ENCODE measurements at places on chromosomes 7 and 10.

DNA sequence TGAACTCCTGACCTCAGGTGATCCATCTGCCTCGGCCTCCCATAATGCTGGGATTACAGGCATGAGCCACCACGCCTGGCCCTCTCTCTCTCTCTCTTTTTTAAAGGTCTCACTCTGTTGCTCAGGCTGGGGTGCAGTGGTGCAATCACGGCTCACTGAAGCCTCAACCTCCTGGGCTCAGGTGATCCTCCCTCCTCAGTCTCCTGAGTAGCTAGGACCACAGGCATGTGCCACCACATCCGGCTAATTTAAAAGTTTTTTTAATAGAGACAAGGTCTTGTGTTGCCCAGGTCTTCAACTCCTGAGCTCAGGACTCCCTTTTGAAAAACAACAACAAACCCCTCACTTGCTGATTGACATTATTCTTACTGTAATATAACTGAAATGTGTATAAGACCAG lies 11.6 kb downstream of the PALD1 start:
- DNase-seq, result no peak

DNA sequence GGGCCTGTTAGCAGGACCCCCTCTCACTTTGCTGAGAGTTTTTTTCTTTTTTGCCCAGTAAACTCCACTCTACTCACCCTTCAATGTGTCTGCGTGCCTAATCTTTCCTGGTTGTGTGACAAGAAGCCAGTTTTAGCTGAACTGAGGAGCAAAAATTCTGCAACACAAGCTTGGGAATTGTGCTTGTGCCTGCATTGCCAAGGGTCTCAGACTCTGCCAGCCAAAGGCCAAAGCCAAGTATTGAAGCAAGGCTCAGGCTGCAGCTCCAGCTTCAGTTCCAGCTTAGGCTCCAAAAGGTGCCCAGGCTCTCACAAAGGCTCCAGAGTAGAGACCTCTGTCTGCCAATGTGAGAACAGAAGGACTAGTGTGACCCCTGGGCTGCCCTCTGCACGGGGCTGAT lies 4.2 kb upstream of the CPA2 start:
- DNase-seq, result no peak

- no peak for DNase-seq
These were observed 163.9 kb downstream of the ADARB2 start for GRCh38 chr10:1573334-1573969.

GRCh38 chr10:122164815-122165483 lies 106.1 kb upstream of the BTBD16 start:
- no peak for DNase-seq

DNA sequence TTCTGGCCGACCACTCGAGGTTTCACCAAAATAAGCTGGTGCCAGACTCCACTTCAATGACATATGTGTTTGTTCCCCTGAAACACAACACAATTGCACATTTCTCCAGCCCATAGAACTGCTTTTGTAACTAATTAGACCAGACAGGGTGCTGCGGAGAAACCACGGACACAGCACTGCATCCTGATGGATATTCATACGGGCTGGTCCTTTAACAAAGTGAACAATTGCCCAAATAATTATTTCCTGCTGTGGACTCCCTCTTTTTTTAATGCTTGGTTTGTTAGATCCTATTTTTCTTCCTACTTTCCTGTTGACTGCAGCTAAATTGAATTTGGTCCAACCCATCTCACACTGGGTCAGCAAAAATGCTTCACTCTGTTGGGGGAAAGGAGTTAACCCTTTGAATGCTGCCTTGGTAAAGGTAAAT lies 198.6 kb upstream of the BMPER start:
- no peak for DNase-seq

- peak; percentile 24 for DNase-seq
These were observed 12.6 kb downstream of the KLLN start for GRCh38 chr10:87850742-87851205.

DNA sequence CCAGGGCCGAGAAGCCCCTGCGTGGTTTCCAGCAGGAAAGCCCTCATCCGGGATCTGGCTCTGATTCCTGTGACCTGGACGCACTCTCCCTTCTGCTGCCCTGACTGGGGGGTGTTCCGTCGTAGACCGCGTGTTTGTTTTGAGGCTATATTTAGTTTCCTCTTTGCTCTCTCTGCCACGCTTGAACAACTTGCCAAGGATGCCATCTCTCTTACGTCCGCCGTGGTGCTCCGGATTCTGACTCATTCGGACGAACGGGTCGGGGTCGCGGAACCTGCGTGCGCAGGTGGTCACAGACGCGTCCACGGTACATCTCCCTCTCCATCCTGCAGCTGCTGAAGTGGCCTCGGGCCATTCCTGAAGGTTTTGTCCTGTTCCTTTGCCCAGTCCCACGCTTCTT lies 10.4 kb upstream of the SORCS3 start:
- DNase-seq, result no peak

GRCh38 chr10:29392376-29393021 lies 103.6 kb downstream of the LYZL1 start:
- no peak for DNase-seq

- DNase-seq, result no peak
These were observed 6.0 kb downstream of the MRPL43 start for GRCh38 chr10:100981178-100981772.

DNA sequence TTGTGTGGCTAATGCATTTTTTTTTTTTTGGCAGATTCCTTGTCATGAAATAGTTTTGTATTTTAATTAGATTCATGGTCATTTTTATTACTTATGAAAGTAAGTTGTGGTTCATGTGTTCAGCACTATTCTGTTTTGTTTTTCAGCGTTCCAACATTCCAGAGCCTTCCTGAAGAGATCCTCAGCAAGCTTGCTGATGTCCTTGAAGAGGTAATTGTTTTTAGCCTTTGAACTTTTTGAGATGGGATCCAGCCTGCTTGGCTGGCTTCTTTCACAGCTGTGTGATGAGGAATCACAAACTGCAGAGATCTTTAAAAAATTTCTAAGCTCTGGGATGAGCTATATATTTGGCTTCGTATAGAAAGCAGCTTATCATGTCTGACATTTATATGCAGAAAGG lies 208.0 kb upstream of the CSTF2T start:
- no peak for DNase-seq

- no peak for DNase-seq
These were observed 8.3 kb upstream of the FRMPD2 start for GRCh38 chr10:48282829-48283228.

- DNase-seq, result no peak
These were observed 18.2 kb upstream of the TSPAN33 start for GRCh38 chr7:129126314-129126713.

- no peak for DNase-seq
These were observed 145.7 kb downstream of the CYP26A1 start for GRCh38 chr10:93219347-93219746.

DNA sequence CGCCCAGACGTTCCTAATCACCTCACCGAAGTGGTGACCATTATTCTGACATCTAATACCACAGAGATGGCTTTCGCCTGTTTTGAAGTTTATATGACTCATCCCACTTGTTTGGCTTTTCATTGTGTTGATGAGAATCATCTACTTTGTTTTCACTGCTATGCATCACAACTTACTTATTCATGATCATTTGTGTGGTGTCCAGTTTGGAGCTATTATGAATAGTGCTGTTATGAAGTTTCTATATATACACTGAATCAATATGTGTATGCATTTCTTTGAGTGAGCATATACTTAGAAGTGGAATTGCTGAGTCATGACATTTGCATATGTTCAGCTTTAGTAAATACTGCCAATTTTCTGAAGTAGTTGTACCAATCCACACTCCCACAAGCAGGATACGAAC lies 38.6 kb upstream of the TNKS2 start:
- DNase-seq, result no peak

DNA sequence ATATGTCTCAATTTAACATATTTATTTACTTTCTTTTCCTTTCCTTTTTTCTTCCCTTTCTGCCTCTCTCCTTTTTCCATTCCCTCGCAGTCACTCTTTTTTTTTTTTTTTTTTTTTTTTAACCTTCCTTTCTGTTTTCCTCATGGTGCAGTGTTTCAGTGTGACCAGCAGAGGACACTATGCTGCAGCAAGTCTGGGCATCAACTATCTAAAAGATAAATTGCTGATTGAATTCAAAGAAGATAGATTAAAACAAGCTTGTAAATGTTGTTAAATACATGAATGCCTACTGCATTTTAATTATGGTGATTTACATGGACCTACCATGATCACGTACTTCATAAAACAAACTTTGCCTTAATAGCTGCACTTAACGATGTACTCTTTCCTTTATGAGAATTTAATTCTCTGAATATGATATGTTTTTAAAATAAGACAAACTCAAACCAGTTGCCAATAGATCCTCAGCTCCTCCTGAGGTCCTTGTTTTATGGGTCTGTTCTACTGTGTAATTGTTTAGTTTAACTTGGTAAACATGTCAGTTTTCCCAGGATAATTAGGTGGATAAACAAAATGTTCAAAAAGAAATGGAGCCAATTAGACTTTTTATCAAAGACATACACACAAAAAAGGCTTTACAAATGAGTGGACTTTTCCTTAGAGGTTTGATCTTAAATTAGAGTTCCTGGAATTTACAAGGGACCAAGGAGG lies 101.0 kb upstream of the AGR3 start:
- no peak for DNase-seq

GRCh38 chr10:13503745-13504463 lies 24.9 kb downstream of the BEND7 start:
- DNase-seq, result no peak

- DNase-seq, result no peak
These were observed 786 bp upstream of the CNOT4 start for GRCh38 chr7:135510592-135511183.

DNA sequence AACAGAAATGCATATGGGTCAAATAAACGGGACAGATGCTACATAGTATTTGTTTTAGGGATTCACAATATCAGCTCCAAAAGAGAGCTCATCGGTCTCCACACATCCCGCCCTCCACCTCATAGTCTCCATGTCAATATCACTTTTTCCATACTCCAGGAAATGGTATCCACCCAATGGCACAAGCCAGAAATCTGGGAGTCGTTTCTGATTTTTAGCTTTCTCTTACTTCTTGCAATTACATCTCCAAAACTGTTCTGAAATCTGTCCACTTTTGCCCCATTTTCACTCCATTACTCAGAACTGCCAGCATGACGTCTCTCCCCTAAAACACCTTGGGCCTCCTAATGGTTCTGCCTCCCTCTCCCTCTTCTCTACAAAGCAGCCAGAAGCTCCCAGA lies 47.4 kb upstream of the EZH2 start:
- no peak for DNase-seq

- DNase-seq, result no peak
These were observed 11.5 kb downstream of the IKZF1 start for GRCh38 chr7:50315739-50316671.

GRCh38 chr7:98215561-98216495 lies 4.6 kb downstream of the BHLHA15 start:
- no peak for DNase-seq

- DNase-seq, result no peak
These were observed 162.8 kb upstream of the SVIL start for GRCh38 chr10:29797616-29798015.

GRCh38 chr10:111475720-111476119 lies 398.9 kb downstream of the ADRA2A start:
- DNase-seq, result no peak

DNA sequence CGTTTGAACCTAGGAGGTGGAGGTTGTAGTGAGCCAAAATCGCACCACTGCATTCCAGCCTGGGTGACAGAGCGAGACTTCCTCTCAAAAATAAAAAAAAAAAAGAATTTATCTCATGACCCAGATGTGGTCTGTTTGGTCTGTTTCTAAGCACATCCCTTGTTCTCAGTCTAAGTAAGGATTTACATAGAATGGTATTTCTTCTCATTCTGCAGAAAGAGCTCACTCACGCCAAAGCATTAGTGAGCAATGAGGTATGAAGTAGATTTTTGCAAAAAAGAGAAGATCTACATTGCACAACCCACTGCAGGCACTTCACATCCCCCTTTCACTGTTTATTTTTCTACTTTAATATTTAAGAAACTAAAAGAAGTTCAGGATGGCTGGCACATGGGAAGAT lies 76.5 kb upstream of the FGL2 start:
- DNase-seq, result no peak

GRCh38 chr10:61793760-61794703 lies 107.5 kb upstream of the ARID5B start:
- DNase-seq, result no peak

GRCh38 chr7:87448388-87448787 lies 27.1 kb downstream of the ABCB4 start:
- DNase-seq, result no peak

DNA sequence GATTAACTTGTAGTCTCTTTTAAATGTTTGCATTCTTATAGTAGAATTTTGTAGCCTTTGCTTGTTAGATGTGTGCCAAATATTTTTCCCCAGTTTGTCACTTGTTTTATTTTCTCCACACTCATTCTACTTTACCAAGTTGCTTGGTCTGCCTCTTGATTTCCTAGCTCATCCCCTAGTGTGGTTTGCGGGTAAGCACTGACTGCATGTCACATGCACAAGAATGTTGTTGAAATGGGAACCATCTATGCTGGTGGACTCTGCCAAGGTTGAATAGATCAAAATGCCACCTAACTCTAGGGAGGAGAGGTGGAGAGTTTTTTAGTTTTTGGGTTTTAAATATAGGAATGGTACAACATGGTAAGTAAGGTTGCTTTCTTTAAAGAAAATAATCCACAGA lies 47.6 kb downstream of the FZD1 start:
- no peak for DNase-seq

Data from stimulated activated CD4-positive, alpha-beta T cell treated with anti-CD3 and anti-CD28 coated beads, TNF-alpha, amount 100 ng/mL, for 24 hours (primary cell).